ENCODE measurements at places on chromosomes 6 and 20. TPM values are rescaled to one million over a fixed set of nuclear protein-coding genes. Genes with fewer than 3 reads are reported as not detected.

The DEFB110 gene
- not detected for total RNA-seq

The OR2J2 gene
- not detected for total RNA-seq

The OTOR gene
- not detected for total RNA-seq

The SAPCD1 gene
- 4.1 TPM for total RNA-seq

The PSMF1 gene
- 203 TPM for total RNA-seq

The IYD gene
- total RNA-seq = not detected

The VWA7 gene
- 1.2 TPM for total RNA-seq

The SLC2A10 gene
- total RNA-seq = not detected

The SLC12A5 gene
- 11.6 TPM for total RNA-seq

The MYCT1 gene
- 0.06 TPM for total RNA-seq

The KHDC1L gene
- total RNA-seq = not detected

The IRF4 gene
- 0.14 TPM for total RNA-seq

The MROH8 gene
- total RNA-seq = 0.79 TPM

The LZTS3 gene
- total RNA-seq = 2.7 TPM

The EPPIN gene
- not detected for total RNA-seq

The CCR6 gene
- total RNA-seq = not detected

The CGA gene
- total RNA-seq = not detected

The CALHM6 gene
- not detected for total RNA-seq
